Esophagus muscularis mucosa (tissue), 4 donors: ENCODE measurements at places on chromosomes 4 and X. TPM values are rescaled to one million over a fixed set of nuclear protein-coding genes. Genes with fewer than 3 reads are reported as not detected.

GRCh38 chrX:124194199-124194598 lies 138.3 kb upstream of the TEX13D start:
- no peak for DNase-seq

- DNase-seq, result no peak
Observed at GRCh38 chrX:29834764-29835163, 380.6 kb upstream of the MAGEB2 start.

DNA sequence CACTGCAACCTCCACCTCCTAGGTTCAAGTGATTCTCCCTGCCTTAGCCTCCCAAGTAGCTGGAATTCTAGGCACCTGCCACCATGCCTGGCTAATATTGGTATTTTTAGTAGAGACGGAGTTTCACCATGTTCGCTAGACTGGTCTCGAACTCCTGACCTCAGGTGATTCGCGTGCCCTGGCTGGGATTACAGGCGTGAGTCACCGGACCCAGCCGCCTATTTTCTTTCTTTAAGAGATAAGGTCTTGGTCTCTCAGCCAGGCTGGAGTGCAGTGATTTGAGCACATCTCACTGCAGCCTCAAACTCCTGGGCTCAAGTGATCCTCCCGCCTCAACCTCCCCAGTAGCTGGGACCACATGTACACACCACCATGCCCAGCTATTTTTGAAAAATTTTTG lies 166.5 kb downstream of the DHRSX start:
- DNase-seq, result no peak

DNA sequence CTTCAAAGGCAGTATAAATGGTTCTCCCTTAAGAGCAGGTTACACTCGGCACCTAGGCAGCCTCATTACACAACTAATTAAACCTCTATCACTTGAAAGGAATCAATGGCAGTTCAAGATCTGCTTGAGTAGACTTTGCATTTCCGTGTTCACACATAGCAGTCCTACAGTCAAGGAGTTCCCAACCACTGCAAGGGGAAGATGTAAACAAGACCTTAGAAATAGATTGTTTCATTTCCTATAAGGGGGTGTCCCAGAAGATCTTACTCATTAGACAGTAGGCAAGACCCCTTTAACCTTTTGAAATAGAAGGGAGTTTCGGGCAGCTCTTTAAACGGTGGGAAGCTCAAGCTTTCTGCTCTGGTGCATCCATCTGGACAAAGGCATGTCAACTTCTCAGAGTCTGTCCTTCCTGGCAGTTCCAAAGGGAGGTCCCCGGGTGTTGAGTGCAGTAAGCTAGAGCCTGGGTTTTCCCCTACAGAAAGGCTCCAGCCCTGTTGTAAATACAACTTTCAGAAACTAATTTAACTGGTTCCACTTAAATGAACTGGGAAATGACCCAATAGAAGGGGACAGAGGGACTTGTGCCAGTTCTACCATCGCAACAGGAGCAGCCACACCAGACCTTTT lies 150.8 kb downstream of the RBMX2 start:
- no peak for DNase-seq

DNA sequence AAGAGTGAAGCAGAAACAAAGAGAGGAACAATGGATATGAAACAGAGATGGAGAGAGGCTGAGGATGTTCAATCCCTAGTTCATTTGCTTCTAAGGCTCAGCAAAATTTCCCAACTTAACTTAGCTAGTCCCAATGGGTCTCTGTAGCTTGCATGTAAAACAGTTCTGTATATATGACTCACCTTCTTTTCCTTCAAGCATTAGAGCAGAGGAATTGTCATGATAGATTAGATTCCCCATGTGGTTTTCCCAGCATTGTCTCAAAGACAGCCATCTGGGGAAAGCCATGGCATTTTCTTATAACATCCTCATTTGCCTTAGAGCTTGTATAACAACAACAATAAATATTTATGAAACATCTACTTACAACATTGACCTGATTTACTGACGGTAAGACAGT lies 93.9 kb upstream of the GATB start:
- peak; percentile 34 for DNase-seq

- no peak for DNase-seq
Observed at GRCh38 chrX:78104447-78105176, 564 bp downstream of the PGK1 start.

DNA sequence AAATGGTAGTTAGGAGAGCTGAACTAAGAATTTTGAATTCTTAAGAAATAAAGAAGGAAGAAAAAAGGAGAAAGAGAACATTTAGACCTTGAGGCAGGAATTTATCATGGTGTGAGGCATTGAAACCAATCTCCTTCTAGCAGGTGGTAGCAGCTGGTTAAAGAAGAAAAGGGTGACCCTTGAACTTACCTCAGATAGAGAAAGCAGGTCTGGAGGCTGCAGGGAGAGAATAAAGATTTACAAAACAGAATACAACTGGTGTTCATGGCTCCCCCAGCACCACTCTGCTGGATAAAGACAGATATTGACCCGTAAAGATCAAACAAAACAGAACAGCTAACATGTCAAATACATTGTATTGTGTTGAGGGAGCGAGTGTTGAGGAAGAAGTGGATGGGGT lies 56.0 kb downstream of the NCAPG start:
- DNase-seq, result no peak

GRCh38 chr4:170805352-170805751 lies 715.6 kb upstream of the AADAT start:
- no peak for DNase-seq

- no peak for DNase-seq
Observed at GRCh38 chr4:107183155-107183774, 147.2 kb upstream of the DKK2 start.

DNA sequence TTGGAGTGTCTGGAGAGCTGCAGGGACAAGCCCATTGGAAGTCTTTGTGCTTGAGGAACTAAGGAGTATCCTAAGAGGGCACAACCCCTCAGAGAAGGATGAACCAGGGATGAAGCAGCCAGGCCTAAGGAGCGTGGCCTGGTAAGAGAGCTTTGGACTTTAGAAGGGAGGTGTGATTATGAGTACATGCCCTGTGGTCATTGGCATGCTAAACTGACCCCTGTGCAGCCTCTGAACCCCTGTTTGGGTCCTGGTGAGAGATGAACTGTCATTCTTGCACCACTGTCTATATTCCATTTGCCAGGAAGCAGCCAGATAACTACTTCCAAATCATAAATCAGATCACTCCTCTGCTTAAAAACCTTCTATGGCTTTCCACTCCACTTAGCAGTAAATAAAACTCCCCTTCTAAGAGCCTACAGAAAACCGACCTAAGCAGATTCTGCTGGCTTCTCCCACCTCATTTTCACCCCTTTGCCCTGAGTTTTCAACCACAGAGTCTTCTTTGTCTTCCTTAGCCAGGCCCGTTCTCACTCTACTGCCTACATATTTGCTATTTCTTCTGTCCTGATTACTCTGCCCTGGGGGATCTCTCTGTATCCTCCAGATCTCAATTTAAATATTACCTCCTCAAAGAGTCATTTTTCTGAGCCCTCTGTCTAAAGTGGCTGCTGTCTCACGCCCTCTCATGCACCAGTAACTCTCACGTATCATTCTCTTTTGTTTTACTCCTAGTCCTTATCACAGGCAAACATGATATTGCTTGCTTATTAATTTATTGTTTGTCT lies 56.7 kb downstream of the MID1IP1 start:
- DNase-seq, result no peak

DNA sequence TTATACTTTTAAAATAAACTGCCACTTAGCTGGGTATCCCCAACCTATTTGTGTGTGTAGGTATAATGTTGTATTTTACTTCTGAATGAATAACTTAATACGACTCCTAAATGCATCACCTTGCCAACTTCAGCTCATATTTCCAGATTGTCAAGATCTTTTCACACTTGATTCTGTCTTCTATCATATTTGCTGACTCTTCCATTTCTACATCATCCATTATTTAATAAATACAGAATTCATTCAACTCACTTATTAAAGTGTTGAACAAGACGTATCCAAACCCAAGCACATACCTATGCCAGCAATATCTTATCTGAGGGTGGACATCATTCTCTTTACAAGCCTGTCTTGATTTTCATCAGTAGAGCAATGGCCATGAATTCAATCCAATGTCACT lies 91.2 kb upstream of the FAM47C start:
- DNase-seq, result no peak

GRCh38 chr4:144342949-144343760 lies 202.6 kb upstream of the GYPA start:
- DNase-seq, result no peak

DNA sequence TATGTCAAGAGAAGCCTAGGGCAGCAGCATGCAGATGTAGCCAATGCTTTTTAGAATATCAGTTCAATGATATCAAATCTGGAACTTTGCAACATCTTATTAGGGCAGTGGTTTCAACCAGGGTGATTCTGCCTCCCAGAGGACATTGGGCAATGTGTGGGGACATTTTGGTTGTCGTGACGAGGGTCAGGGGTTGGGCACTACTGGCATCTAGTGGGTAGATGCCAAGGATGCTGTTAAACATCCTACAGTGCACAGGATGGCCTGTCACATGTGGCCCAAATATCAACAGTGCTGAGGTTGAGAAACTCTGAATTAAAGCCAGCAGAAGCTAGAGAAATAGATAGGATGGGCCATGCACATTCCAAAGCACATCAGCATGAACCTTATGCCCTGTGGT lies 152.3 kb downstream of the AMELX start:
- DNase-seq, result no peak

DNA sequence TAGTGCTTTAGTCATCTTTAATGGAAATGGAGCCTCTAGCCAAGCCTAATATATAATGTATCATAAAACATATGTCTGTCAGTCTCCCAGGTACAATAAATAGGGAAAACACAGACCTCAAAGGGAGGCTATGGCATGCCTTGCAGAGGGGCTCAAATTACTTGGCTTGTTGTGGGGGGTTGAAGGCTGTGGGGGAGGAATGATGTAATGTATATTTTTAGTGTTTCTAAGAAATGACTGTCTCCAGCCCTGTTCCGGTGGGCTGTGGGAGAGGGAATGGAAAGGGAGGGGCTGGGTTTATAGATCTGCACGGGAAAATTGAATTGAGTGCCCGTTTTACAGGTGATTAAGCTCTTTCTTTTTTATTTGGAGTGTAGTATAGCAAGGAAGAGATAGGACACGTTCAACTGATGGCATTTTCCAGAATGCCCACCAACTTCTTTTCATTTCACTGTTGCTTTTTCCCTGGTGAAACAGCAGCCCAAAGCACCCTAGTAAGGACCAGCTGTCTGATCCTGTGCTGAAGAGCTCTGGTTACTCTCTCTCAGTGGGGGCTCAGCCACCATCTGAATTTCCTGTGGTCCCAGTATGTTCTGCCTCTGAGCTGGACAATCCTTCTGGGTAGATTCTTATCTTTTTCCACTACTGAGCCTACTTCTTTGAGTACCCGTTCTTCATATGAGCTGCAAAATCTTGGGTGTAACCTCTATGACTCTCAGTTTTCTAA lies 220.7 kb upstream of the CASK start:
- no peak for DNase-seq

GRCh38 chr4:110799211-110799610 lies 176.3 kb upstream of the PITX2 start:
- DNase-seq, result no peak

DNA sequence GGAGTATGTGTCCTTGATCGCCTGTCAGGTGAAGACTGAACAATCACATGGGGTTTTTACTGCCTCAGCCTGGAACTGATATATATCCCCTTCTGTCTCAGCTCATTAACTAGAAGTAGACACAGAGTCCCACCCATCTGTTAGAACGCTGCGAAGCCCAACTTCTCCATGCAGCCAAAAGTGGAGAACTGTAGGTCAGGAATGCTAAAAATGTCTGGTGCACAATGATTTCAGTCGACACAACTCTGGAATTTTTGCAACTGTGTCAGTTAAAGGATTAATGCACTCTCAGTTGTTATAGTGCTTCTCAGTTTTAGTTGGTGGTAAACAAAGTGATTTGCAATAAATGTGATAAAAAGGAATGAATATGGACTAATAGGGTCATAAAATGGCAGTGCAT lies 287.2 kb downstream of the INPP4B start:
- no peak for DNase-seq

DNA sequence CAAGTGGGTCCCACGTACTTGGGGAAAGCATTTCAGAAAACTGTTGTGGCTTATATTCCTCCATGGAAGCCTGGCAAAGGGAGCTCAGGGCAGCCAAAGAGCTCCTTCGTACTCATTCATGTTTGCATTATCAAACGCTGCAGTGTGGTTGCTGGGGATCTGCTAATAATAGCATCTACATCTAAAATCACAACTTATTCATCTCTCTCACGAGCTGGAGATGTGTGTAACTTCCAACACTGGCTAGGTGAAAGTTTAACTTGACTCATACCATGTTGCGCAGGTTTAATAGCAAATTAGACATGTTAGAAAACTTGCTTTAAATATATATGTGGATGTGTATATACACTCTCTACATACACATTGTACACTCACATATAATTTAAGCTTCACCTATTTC lies 415.1 kb downstream of the AFF2 start:
- DNase-seq, result no peak

- peak; percentile 97 for DNase-seq
Observed at GRCh38 chr4:140150886-140151698, 2.9 kb downstream of the MAML3 start.

GRCh38 chr4:174948826-174949225 lies 30.7 kb downstream of the ADAM29 start:
- no peak for DNase-seq

- no peak for DNase-seq
Observed at GRCh38 chrX:129981200-129981553, 1.3 kb upstream of the BCORL1 start.

GRCh38 chr4:65250916-65251315 lies 419.4 kb downstream of the EPHA5 start:
- no peak for DNase-seq

DNA sequence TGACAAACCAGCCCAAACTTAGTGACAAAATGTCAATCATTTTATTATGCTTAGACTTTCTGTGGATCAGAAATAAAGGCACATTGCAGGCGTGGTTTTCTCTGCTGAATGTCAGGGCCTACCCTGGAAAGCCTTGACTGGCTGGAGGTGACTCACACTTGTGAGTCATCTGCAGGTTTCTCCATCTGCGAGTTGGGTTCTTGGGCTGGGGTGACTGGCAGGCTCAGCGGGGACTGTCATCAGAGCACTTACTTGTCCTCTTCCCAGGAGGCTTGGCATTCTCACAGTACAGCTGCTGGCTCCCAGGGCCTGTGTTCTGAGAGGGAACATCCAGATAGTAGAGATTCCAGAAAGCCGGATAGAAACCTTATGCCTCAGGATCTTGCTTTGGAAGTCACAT lies 153.8 kb upstream of the AGA start:
- DNase-seq, result no peak

GRCh38 chr4:175418516-175418915 lies 393.5 kb downstream of the GPM6A start:
- DNase-seq, result no peak

PRR27 gene
- not detected for total RNA-seq

ATP8A1 gene
- total RNA-seq, result 10.8 TPM

TRO gene
- total RNA-seq, result 7.5 TPM

CFAP99 gene
- total RNA-seq, result 1.5 TPM

SLITRK2 gene
- 0.83 TPM for total RNA-seq

HADH gene
- total RNA-seq, result 176 TPM

PIR gene
- 17.2 TPM for total RNA-seq

C4orf36 gene
- not detected for total RNA-seq

MXRA5 gene
- 2.5 TPM for total RNA-seq

CCNB3 gene
- under 0.01 TPM for total RNA-seq

NUP62CL gene
- not detected for total RNA-seq

CSAG3 gene
- not detected for total RNA-seq
